ENCODE measurements at places on chromosomes 2 and 18.

GRCh38 chr2:74096052-74096451, 51.7 kb downstream of the BOLA3 start:
- no peak for DNase-seq

DNA sequence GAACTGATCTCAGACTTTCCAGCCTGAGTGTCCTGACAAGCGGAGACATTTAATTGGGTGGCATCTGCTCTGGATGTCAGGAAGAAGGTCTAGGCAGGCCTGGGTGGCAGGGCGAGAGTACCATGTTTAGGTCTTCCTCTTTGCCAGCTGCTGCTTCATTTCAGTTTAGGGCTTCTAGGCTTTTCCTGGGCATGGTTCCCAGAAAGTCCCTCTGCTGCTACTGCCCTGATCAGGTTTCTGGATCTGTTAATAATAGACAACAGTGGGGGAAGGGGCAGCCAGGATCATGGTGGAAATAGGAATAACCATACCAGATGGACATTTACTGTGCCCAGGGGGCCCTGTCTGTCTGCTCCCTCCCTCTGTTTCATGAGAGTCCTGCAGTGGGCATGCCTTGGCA, 2.3 kb upstream of the PLCD4 start:
- DNase-seq: no peak

GRCh38 chr2:189570570-189571031, 10.0 kb downstream of the SLC40A1 start:
- no peak for DNase-seq

DNA sequence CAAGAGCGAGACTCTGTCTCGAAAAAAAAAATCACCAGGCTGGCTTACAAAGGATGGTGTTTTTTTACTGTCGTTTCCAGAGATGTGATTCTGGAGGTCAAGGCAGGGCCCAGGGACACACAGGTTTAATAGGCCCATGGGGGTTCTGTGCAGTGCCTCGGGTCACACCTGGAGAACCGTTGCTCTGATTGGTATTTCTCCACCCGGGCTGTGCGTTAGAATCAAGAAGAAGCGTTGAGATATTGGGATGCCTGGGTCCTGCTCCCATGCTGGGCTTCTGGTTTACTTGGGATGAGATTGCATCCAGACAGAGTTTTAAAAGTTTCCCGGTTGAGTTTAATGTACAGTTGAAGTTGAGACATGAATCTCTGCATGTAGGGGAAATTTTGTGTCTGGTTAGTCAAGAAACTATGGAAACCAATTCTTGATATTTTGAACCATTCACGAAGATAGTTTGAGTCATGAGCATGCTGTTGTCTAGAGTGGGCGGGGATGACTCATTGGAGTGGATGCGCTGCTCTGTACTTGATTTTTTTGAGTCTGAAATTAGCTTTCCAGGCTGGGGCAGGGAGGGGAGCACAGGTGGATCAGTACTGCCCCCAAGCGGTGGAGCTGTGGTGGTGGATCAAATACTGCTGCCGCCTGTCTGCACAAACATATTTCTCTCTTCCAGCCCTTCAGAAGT, 50.1 kb downstream of the GREB1 start:
- peak; percentile 91 for DNase-seq

DNA sequence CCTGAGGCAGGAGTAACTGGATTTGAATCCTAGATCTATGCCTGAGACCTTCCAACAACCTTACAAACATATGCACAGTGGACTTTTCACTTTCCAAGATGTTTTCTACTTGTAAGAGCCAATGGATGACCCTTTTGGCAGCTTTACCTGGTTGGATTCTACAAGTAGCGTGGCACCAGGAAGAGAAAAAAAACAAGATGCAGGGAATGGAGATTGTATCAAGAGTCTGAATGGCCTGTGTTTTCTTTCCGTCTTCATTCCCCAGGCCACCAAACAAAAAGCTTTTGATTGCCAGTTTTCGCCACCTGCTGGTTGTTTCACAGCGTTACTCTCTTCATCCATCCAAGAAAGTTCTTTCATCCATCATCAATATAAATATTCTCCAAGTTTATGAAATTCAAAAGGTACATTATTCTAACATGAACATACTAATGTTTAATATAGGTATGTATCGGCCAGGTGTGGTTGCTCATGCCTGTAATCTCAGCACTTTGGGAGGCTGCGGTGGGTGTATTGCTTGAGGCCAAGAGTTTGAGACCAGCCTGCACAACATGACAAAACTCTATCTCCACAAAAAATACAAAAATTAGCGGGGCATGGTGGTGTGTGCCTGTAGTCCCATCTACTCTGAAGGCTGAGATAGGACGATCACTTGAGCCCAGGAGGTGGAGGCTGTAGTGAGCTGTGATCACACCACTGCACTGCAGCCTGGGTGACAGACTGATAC, 3.5 kb upstream of the BCL2 start:
- DNase-seq: peak; percentile 45

- DNase-seq: no peak
These were observed 252.9 kb downstream of the CLIP4 start for GRCh38 chr2:29367986-29368658.
